Caki2 (cell line): ENCODE measurements at places on chromosomes 11 and 22. TPM values are rescaled to one million over a fixed set of nuclear protein-coding genes. Genes with fewer than 3 reads are reported as not detected.

Gene OR8D4
- not detected in 2 replicates for total RNA-seq

- no peak for DNase-seq
Measured at GRCh38 chr22:26453216-26453615, 24.2 kb downstream of the ASPHD2 start.

GRCh38 chr22:30183861-30184278 is 62.7 kb downstream of the LIF start:
- DNase-seq: peak; percentile 78

DNA sequence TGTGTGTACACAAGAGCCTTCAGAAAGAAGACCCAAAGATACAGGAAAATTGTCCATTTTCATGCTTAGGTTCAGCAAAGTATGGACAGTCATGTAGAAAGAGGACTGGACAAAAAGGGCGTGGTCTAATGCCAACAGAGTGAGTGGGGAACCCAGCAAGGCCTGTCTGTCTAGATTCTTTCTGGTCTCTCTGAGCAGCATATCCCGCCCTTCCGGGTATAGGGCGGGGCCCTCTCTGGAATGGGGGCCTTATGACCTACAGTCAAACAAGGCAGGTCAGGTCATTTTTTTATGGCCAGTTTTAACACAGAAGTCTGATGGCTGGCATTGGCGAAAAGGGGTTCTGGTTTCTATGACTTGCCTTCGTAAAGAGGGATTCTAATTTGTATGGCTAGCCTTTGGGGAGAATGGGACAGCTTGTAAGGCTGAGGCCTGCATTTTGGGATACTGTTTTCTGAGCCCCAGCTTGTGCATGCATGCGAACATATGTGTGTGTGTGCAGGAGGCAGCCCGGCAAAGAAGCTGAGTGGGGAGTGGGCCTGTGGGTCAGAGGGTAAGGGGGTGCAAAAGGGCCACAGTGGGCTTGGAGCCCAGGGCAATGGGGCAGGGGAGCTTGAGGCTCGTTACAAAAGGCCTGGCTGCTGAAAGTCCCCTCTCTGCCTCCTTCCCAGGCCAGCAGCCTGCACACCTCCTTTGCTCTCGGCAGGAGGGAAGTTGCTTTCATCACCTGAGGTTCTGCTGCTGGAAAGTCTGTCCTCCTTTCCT is 130.5 kb upstream of the B3GAT1 start:
- DNase-seq: no peak

Gene EFCAB6
- 0.98 and 3.9 TPM in 2 replicates for total RNA-seq

- DNase-seq: no peak
Measured at GRCh38 chr11:120065876-120066275, 72.0 kb downstream of the TRIM29 start.

DNA sequence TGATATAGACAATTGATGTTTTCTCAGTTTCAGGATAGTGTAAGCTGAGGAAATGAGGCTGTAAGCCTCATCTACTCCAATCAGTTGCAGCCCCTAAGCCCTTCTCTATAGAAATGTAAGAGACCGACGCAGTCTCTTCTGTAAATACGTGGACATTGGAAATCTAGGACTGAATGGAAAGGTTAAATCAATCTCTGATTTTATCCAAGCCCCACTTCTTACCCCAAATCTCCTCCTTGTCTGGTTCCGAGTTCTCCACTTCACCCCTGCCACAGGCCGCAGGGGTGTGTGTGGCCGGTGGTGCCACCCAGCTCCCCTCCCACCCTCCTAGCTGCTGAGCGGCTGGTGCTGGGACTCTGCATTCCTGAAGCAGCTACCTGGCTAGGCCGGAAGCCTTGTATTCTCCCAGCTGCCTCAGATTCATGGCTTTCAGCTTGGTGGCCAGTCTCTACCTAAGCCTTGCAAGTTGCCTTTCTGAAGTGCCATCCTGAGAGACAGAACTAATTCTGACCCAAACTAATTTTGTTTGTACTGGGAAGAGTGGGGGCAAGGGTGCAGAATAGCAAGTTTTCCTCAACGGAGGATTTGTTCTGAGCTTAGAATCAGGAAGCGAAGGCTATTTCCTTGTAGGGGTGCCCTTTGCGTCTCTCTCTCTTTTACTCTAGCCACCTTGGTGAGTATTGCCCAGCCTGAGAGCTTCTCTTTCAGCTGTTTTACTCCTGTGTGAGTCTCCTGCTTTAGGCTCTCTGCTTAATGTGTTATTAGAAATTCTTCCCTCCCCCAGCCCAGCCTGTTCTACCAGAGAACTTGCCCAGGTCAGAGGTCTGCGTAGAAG is 749 bp downstream of the VWA5A start:
- no peak for DNase-seq

- DNase-seq: no peak
Measured at GRCh38 chr22:23774114-23774921, 1.7 kb downstream of the MMP11 start.

GRCh38 chr11:66546368-66546965 is at the start of gene ACTN3:
TSS of gene ACTN3 (plus strand) at chr11:66546903. CDS start at chr11:66546938, 35 bp downstream.
- DNase-seq: no peak

DNA sequence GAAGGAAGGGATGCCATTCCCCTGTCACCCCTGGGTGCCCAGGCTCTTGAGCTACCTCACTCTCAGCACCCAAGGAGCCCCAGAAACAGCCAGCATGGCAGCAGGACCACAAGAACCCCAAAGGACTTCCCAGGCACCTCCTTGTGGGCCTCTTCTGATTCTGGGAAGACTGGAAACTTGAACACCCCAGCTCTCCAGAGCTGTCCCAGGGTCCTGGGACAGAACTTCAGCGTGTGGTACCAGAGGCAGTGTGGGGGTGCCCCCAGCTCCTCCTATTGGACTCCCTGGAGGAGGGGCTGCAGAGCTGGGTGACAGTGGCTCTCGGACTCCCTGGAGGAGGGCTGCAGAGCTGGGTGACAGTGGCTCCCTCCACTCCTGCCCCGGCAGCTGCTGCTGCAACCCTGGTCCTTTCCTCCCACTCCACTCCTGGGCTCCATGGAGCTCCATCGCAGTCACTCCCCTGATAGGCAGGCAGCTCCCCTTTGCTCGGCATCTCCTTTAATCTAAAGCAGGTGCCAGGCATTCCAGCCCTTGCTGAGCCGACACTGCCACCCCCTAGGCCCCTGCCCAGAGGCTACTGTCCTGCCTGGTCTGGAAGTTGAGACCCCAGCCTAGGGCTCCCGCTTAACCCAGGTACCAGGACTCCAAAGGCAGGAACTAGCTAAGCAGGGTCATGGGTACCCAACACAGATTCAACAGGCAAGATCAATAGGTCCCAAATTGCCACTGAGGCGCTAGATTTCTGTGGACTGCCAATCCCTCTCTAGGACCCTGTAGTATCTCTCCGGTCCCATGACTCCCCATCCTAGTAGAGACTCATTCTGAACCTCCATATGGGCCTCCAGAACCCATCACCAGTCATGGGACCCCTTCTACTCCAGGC is 2.7 kb downstream of the BCL9L start:
- DNase-seq: no peak

DNA sequence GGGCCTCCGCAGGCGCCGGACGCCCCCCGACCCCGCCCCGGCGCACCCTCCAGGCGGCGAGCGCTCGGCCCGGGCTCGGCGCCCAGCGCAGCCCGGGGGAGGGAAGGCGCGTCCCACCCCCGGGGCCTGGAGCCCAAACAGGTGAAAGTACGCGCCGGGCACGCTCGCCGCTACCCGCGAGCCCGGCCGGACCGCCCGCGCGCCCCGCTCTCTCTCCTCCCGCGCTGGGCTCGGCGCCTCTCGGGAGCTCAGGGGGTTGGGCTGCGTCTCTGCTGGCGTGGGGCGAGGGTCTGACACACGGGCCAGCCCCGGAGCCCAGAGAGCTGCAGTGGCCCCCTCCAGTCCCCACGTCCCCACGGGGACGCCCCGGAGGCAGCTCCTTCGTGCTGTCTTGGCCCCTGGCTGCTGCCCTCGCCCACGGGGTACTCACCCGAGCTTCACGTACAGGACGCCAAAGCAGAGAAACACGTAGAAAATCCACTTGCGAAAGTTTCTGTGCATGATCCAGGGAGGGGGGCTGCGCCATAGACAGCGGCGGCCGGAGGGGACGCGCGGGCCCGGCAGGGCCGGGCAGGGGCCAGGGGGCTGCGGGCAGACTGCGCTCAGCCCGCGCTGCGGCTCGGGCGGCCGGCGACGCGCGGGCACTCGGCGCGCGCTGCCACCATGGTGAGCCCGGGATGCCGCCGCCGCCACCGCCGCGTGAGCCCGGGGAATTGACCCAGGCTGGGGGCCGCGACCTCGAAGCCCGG is 534 bp downstream of the WNT7B start:
- DNase-seq: no peak

DNA sequence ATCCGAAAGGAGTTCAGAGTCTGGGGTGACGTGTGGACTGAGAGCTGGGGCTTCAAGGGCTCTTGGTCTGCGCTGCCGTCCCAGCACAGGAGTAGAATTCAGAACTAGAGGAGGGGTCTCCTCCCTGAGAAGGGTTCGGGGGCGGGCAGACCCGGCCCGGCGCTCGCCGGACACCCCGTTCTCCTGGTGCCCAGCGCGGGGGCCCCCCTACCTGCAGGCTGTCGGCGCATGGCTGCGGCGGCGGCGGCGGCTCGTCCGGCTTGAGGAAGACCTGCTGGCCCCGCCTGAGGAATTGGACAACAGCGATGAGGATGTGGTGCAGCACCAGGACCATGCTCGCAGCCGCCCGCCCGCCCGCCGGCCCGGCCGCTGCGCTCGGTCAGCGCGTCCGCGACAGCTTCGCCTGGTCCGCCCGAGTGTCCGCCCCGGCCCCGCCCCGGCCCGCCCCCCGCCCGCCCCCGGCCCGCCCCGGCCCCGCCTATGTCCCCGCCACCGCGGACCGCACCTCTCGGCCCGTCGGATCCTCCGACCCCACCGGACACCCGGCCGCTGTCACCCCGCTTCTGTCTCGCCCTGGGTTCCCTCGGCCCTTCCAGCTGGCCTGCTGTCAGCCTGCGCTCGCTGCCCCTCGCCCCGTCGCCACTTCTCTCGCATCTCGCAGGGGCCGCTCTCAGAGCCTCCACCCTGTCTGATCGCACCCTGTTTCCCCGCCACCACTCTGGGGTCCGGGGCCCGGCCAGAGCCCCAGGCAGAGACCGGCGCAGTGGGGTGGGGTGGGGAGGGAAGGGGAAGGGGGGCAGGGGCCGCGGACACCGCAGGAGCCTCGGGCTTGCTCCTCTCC is 32.0 kb downstream of the PDE2A start:
- peak; percentile 28 for DNase-seq

Gene RCOR2
- 0.61 TPM in 1 of 2 replicates, not detected in the other for total RNA-seq

- DNase-seq: no peak
Measured at GRCh38 chr11:18285841-18286240, 19.8 kb downstream of the SAA1 start.

- no peak for DNase-seq
Measured at GRCh38 chr22:46636221-46637002, 16.2 kb downstream of the GRAMD4 start.

GRCh38 chr11:35978891-35979290 is 35.0 kb downstream of the LDLRAD3 start:
- no peak for DNase-seq

Gene NOX4
- total RNA-seq: not detected in 2 replicates

DNA sequence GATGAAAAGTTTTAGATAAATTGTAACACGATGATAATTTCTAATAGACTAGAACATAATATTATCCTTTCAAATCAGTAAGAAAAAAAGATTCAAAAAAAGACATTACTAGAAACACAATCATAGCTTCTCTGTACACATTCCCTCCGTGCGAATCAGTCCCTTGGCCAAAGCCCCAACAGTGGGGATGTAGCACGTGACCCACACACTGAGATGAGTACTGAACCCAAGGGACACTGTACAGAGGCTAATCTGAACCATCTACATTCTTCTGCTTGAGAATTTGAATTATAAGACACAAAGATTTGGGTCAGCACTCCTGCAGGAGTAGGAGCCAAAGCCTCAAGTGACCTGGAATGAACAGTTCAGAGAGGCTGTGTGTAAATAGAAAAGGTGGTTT is 353.7 kb downstream of the INSC start:
- peak; percentile 1 for DNase-seq

GRCh38 chr11:12745787-12746186 is 71.6 kb downstream of the TEAD1 start:
- no peak for DNase-seq

Gene MS4A2
- total RNA-seq: not detected in 2 replicates

- DNase-seq: no peak
Measured at GRCh38 chr11:72781063-72781312, 12.9 kb downstream of the STARD10 start.
